CD4-positive, alpha-beta T cell treated with Interleukin-6 at 100 ng/mL for 8 hours (primary cell): ENCODE measurements at places on chromosomes 6 and 20.
A peak's percentile ranks its signal among the peaks of the same experiment; 100 is the strongest.

- DNase-seq: no peak
These were observed 54.4 kb downstream of the RTN4IP1 start for GRCh38 chr6:106574741-106575458.

- DNase-seq: peak; percentile 46
These were observed 27.5 kb downstream of the RSPH3 start for GRCh38 chr6:158972241-158973233.

DNA sequence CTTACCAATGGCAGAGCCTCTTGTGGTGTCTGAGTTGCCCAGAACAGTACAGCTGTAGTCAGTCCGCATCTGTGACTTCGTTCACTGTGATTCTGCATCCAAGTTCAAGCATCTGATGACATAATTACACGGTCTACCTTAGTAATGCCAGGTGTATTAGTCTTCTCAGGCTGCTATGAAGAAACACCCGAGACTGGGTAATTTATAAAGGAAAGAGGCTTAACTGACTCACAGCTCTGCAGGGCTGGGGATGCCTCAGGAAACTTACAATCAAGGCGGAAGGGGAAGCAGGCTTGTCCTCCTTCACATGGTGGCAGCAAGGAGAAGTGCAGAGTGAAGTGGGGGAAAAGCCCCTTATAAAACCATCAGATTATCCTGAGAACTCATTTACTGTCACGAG, 163.9 kb upstream of the SULF2 start:
- DNase-seq: no peak

DNA sequence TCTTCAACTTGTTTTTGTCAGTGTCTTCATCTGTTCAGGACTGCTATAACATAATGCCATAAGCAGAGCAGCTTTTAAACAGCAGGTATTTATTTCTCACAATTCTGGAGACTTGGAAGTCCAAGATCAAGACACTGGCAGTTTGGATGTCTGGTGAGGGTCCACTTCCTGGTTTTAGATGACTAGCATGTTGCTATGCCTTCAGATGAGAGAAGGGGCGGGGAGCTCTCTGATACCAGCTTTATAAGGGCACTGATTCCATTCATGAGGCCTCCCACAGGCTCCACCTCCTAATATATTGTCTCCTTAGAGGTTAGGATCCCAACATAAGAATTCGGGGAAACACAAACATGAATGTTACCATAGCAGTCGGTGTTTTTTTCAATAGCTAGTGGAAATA, 52.9 kb downstream of the FAM83B start:
- DNase-seq: no peak

- no peak for DNase-seq
These were observed 62.5 kb upstream of the TMEM170B start for GRCh38 chr6:11475016-11475415.
